Inflammatory macrophage (primary cell): ENCODE measurements at places on chromosomes 2 and 18.
A peak's percentile ranks its signal among the peaks of the same experiment; 100 is the strongest.

GRCh38 chr18:73688851-73689711, 458.6 kb downstream of the FBXO15 start:
- no peak for DNase-seq

DNA sequence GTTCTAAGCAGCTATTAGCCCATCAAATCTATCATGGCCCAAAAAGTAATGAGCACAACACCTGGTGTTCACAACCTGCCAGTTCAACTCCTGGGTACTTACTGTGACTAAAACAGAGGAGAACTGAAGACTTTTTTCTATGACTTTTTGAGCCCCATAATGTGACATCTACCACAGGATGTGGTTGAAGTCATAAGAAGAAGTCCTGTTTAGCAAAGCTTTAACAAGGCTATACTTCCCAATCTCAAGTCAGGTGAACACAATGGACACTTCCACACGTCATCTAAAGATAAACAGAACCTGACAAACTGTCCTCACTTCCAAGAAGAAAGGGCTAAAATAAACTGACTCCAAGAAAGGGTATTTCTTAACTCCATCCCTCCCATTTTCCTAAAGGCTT, 138.8 kb downstream of the ATAD2B start:
- DNase-seq = peak; percentile 60

DNA sequence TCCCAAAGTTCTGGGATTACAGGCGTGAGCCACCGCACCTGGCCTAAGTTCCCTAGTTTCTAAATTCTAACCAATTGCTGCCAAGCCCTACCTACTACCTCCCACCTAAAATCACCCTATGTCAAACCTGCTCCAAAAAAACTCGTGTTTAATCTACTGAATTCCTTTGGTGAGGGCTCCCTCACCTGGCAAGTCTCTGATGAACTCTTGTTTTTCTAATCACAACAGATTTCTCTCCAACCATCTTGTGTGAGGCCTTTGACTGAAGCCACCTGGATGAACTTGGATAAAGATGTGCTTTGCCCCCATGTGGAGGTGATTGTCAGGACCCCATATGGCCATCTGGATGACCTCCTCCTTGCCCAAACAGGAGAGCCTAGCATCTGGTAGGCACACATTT, 17.4 kb upstream of the SLC35G4 start:
- no peak for DNase-seq

GRCh38 chr2:113054066-113054465, 1.4 kb upstream of the IL36B start:
- DNase-seq = no peak

- DNase-seq = peak; percentile 73
Measured at GRCh38 chr2:29130295-29130694, 15.1 kb downstream of the CLIP4 start.

DNA sequence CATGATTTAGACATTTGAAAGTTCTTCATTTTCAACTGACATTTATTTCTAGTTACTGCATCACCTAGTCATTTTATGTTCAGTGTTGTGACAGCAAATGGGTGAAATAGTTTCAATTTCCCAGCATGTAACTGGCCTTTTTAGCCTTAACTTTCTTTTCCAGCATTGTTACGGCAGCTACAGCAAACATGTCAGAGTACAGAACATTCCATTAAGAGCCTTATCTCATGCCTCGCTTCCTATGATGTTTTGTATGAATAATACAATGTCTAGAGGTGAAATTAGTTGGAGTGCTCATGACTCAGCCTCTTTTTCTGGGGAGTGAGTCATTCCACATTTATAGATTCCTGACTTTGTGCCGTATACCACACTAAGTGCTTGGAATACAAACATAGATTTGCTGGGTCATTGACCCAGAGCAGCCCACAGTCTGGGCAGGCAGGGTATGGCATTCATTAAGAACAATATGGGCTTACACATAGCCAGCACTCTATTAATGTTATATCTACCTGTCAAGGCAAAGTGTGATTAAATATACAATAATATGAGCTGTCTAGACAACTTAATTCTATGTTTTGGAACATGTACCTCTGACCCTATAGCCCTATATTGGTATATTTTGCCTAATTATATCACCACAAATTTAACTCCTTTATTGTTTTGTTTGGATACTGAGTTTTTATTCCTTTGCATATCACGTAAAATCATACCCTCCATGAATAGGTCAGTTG, 72.2 kb downstream of the MAP2 start:
- peak; percentile 28 for DNase-seq
